ENCODE measurements at places on chromosomes 6 and 20.

- no peak for DNase-seq
Observed at GRCh38 chr6:1652842-1653241, 43.1 kb downstream of the FOXC1 start.

DNA sequence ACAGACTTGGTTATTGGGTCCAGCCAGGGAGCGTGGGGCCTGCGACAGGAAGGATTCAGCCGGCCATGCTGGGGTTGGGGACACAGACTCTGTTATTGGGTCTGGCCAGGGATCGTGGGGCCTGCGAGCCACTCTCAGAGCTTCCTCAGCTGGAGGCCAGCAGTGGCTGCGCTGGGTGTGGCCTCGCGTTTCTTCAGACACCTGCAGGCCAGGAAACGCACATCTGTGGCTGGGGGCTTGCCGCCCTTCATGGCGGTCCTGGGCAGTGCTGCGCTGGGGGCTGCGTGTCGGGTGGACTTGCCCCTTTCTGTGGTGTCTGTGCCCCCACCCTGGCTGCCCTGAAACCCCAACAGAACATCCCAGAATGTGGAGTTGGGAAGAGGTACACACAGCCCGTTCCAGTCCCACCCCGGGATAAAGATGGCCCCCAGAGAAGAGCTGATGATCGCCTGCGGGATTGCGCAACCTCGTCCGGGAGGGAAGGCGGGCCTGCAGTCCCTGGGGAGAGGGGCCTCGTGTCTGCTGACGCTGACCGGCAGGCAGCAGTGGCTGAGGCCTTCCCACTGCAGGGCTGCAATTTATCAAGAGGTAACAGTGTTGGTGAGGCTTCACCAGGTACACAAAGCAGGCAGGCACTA, 16.9 kb upstream of the MTG2 start:
- no peak for DNase-seq

DNA sequence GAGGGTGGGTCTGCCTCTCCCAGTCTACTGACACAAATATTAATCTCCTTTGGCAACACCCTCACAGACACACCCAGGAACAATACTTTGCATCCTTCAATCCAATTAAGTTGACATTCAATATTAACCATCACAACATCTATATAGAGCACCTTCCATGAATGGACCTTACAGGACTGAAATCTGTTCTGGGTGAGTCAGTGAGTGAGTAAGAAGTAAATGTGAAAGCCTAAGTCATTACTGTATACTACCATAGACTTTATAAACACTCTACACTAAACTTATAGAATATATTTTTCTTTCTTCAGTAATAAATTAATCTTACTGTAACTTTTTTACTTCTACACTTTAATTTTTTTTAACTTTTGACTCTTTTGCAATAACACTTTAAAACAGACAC, 993.8 kb upstream of the MAP3K7 start:
- DNase-seq, result no peak

GRCh38 chr6:53483423-53484353, 61.2 kb downstream of the GCLC start:
- no peak for DNase-seq

DNA sequence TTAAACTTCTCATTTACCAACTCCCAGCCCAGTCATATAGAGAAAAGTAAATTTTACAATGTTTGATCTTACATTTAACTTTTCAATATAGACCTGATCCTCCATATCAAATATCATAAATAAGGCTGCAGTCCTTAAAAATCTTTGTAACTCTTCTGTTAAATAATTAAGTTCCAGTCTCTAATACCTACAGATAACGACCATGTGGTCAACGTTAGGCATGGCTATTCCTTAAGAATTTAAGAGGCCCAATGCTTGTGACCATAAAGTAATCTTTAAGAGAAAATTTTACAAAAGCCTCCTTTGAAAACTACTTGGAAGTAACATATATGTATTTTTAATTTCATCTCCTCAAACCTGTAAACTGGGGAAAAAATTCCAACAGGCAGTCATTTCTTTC, 1.6 kb downstream of the FBXO5 start:
- no peak for DNase-seq

GRCh38 chr6:160378882-160379281, 30.7 kb downstream of the SLC22A3 start:
- no peak for DNase-seq

DNA sequence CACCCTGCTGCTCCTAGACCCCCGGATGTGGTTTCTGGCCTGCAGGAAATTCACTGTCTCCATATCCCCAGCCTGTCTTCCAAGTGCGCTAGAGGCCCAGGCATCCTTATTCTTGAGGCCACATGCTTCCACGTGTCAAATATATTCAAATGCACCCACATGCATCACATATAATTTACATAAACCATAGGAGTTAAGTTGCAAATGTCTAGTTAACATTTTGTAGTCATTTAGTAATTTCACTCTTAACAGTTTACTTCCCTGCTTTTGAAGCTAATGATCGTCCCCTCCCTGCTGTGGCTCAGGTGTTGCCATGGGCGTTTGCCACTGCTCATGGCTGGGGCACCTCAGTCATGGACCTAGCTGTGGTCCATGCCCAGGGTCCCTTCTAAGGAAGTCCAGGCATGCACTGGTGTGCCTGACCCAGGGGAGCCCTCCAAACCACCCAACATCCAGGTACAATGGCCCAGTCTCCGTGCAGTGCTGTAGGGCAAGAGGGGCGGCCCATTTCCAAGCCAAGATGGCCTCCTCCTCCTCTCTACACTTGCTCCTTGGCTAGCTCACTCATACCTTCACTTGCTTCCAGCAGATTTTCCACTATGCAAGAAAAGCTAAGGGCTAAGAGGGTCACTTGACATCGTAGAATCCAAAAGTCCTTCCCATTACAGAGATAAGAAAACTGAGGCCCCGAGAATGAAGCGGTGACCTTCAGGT, 42.4 kb downstream of the FGD2 start:
- peak; percentile 24 for DNase-seq

DNA sequence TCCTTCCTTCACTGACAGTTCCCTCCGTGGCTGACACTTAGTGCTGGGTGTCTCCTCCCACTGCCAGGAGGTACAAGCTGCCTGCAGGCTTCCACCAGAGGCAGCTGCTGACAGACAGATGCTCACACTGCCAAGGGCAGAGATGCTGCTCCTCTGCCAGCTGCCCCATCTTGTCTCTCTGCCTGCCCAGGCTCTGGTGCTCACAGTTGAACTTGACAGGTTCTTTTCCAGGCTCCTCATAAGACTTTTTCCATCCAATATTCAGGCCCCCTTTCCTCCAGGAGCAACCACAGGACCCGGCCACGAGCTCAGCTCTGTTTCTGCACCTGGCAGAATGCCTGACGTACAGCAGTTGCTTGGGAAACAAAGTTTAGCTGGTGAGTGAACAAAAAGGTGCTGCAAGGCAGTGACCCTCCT, 79.8 kb downstream of the PSMB1 start:
- no peak for DNase-seq

GRCh38 chr6:41332241-41332640, 3.2 kb upstream of the NCR2 start:
- no peak for DNase-seq

- no peak for DNase-seq
Observed at GRCh38 chr6:12976366-12976765, 259.8 kb downstream of the PHACTR1 start.

DNA sequence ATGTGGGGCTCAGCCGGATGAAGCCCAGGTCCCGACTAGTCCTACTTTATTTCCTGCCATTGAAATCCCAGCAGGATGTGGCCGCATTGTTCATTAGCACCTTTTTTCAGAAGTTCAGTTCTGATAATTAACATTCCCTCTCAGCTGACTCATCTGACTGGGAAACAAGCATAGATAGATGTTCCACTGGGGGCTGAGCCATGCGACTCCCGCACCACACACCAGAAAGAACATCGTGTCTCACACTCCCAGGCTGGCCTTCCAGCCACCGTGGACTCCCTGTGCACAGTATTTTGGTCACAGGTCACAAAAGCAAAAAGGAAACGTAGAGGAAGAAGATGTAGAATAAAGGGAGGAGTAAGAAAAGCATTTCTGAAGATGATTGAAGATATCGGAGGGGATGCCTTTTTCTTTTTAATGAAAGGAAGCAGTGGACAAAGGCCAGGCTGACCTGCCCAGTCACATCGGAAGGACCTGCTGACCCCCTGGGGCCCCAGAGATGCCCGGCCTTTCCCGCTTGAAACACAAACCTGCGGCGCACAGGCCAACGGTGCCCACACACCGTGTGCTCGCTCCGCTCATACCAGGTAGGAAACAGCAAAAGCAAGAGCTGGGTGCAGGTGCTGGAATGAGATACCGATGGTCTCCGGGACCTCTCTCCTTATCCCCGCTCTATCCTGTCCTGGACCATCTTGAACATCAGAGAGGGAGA, 11.8 kb downstream of the RPS6KA2 start:
- no peak for DNase-seq

DNA sequence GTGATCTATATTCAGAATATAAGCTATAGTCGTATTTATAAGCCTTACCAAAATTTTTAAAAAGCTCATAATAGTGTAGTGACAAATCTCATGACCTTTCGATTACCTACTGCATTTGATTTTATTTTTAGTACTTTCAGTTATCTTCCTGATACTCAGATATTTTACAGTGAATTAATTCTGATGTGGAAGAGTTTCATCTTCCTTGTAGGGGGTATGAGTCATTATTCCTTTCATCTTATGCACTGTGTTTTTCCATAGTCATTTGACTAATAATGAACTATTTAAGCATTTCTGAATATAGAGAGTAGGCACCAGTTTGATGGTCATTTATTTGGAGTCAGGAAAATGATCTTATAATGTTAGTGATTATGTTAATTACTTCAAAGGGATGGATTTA, 36.4 kb downstream of the HDGFL1 start:
- no peak for DNase-seq

DNA sequence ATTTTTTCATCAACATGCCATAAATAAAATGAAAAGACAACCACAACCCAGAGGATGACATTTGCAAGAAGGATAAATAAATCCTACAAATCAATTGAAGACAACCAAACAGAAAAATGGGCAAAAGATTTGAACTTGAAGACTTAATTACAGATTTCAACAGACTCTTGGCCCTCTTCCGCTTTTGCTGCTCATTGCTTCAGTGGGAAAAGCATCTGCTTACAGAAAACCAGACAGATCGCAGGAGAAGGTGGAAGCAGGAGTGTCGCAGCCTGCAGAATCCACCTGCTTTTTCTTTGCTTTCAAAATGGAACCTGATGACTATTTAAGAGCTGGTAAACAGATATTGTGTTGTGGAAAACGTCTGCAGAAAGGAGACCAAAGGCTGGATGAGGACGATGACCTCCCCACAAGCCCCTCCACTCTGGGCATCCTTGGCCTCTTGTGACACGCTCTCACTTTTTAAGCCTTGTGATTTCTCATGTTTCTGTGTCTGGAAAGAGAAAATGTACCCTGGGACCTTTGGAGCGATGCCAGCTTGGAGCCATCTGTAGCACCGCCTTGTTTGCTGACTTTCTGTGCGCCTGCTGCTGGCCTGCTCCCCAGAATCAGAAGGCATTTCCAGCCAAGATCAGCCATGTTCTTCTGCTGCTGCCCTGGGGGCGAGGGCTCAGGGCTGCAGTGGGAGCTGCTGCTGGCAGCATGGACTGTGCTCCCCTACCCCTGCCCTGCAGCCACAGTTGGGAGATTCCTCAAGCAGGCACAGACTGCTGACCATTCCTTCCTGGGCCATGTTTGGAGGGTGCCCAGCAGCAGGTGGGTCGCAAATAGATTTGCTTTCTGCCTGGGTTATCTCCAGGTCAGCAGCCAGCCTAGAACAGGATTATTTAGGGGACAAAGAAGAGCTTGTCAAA, 3.6 kb upstream of the CSTL1 start:
- no peak for DNase-seq

DNA sequence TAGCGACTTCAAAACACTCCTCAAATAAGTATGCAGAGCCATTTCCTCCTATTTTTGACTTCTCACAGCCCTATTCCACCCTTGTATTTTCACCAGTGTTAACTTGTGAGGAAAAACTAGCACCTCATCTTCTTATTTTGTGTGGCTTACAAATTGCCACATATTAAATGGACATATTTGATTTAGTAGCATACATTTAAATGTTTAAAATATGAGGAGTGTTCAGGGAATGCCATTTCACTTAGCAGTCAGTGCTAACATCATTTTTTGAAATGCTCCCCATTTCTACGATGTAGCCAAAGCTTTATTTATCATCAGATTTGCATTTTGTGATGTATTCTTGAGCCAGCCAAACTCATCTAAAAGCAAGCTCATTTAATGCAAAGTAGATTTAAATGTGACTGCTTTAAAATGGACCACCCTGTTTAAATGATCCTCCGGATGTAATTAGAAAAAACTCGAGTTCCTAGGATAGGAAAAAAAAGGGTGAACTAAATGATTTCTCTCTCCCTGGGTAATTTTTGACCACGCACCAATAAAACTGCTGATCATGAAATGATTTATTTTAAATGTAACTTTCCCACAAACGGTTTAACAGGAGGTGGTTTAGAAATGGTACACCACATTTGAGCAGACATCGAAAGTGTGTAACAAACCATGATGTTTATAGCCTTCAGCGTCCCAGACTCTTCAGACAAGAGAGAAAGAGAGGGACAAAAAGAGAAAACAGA, 172.6 kb downstream of the CD83 start:
- no peak for DNase-seq

GRCh38 chr6:89934685-89935366, 40.6 kb downstream of the GJA10 start:
- no peak for DNase-seq

- no peak for DNase-seq
Observed at GRCh38 chr6:161743509-161744178, 469.8 kb upstream of the AGPAT4 start.

- no peak for DNase-seq
Observed at GRCh38 chr6:155054491-155055250, 59.6 kb downstream of the TIAM2 start.

DNA sequence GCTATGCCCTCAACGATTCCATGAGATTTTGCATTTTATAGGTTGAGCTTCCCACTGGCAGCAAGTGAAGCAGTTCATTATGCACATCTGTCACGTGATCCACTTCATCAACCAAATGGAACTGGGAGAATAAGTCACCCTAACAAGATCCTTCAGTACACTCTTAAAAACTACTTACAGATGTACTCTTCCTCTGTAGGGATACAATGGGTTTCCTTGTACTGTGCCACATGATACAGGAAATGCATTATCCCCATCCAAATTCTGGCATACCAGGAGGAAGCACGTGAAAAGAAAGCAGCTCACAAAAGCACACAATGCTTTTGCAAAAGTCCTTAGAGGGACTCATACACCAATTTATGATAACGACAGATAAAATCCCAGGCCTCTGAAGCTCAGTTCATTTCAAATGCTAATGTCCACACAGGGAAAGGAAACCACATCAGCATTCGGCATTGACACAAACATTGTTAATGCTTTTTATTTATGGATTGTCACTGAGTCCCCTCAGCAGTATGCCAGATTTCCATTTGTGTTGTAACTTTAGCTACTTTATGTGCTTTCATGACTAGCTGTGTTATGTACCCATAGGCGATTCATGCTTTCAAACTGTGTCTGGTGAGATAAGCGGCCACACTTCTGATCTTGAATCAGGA, 58.1 kb upstream of the REV3L start:
- DNase-seq, result no peak

DNA sequence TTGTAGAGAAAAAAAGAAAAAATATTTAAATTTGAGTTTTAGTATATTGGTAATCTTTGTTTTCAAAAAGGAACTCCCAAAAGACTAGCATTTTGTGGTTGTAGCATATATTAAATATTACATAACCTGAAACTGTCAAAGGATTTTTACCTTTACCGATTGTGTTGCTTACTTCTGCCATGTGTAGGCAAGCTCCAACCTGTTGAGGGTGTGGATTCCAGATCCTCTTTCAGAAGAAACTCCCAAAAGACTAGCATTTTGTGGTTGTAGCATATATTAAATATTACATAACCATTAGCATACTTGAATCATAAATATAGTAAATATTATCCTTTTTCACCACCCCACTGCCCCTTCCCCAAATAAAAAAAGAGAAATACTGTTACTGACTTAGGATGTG, 3.2 kb downstream of the DSE start:
- no peak for DNase-seq

All from stimulated activated CD4-positive, alpha-beta T cell treated with anti-CD3 and anti-CD28 coated beads, Interleukin-2, amount 100 ng/mL, for 24 hours (primary cell).